ENCODE measurements at places on chromosomes 13 and 19. TPM values are rescaled to one million over a fixed set of nuclear protein-coding genes. Genes with fewer than 3 reads are reported as not detected.

GRCh38 chr13:24216176-24216575, 55.7 kb downstream of the SPATA13 start:
- H3K4me3 ChIP-seq, result no peak overlapping the region
- H3K27ac ChIP-seq, result no peak overlapping the region
- H3K4me1 ChIP-seq, result peaks cover 26% of the 10 kb centered on the region
- peaks cover under 1% of the 10 kb centered on the region for H3K36me3 ChIP-seq
- no peak for DNase-seq

DNA sequence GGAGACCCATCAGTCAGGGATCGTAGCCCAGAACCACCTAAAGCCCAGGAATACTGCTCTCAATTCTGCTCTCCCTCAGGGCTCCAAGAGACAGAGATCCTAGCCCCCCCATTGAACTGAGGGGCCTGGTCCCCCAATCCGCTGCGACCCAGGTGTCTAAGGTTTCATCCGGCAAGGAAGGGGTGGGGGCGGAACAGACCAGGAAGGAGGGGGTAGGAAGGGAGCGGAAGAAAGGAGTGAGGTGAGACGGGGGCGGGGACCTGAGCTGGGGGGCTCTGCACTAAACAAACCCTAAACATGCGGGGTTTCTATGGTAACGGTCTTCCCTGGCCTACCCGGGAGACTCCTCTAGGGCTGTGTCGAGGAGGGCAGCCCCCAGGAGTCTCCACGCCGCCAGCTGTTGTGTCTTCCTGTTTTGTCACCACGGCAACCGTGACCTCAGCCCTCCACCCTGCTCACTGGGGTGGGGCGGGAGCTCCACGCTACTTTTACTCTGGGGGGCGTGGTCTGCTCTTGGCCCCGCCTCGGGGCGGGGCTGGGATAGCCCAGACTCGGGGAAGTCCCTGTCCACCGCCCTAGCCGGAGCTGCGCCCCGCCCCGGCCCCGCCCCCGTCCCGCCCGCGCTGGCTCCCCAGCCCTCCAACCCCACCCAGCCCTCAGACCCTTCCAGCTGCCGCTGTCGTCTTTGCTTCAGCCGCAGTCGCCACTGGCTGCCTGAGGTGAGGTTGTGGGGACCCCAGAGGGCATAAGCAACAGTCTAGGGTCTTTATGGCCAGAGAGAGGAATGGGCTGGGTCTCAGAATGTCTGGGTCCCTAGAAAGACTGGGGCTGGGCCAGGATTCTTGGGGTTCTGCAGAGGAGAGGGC, at the start of gene MYADM:
Gene MYADM, plus strand, starts transcription at position 659 of the 866 bp plus-strand sequence. CDS start 5,647 bp downstream, outside the sequence.
- H3K27ac ChIP-seq, result peak within 1 kb of the TSS; percentile 98
- peaks cover 7% of the 10 kb centered on the region for H3K4me1 ChIP-seq
- DNase-seq, result peak; percentile 98
- H3K4me3 ChIP-seq, result peak within 1 kb of the TSS; percentile 98
- H3K27me3 ChIP-seq, result no peaks in the 10 kb centered on the region

DNA sequence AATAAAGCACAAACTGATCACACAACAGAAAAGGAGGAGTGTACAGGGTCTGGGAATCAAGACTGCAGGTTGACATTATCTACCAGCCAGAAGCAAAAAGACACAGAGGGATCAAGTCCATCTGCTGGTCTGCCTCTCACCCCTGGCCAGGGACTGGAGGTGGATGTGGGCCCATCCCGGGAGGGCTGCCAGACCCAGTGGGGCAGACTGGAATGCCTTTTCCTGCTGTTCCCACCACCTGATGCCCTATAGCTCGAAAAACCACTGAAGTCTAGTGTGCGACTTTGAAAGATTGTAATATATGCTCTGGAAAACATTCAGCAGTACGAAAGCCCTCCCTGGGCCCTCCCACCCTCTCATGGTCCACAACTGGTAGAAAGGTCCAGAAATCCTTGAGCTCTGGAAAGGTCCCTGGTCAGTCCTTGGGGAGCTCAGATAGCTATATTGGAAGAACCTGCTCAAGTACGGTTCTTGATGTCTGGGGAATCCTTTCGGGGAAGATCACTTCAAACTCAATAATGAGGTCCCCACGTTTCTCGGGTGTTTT, 2.6 kb downstream of the DNAJB1 start:
- DNase-seq, result no peak
- peak overlapping the region; percentile 80 for H3K27ac ChIP-seq
- peak overlapping the region; percentile 94 for H3K4me3 ChIP-seq
- no peaks in the 10 kb centered on the region for H3K27me3 ChIP-seq

DNA sequence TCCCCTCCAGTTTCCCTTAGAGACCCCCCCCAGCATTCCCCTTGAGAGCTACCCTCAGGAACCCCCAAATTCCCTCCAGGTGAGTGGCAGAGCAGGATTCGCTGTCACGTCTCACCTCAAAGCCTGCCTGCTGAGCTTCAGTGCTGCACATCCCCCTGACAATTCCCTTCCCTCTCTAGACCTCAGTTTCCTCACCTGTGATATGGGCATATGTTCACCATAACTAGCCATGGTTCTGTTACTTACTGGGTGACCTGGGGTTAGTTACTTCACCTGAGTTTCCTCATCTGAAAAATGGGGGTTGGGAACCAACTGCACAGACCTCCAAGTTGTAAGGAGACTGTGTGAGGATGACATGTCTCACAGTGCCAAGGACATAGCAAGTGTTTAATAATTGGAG, 75.5 kb downstream of the RYR1 start:
- H3K4me3 ChIP-seq, result no peak overlapping the region
- H3K36me3 ChIP-seq, result no peaks in the 10 kb centered on the region
- peaks cover 7% of the 10 kb centered on the region for H3K27me3 ChIP-seq
- no peak overlapping the region for H3K27ac ChIP-seq
- H3K4me1 ChIP-seq, result no peaks in the 10 kb centered on the region

GRCh38 chr13:48110132-48110868, 15.4 kb upstream of the MED4 start:
- H3K4me3 ChIP-seq, result no peak overlapping the region
- DNase-seq, result no peak
- no peaks in the 10 kb centered on the region for H3K4me1 ChIP-seq
- no peaks in the 10 kb centered on the region for H3K36me3 ChIP-seq
- H3K27ac ChIP-seq, result no peak overlapping the region
- H3K27me3 ChIP-seq, result peaks cover 3% of the 10 kb centered on the region

DNA sequence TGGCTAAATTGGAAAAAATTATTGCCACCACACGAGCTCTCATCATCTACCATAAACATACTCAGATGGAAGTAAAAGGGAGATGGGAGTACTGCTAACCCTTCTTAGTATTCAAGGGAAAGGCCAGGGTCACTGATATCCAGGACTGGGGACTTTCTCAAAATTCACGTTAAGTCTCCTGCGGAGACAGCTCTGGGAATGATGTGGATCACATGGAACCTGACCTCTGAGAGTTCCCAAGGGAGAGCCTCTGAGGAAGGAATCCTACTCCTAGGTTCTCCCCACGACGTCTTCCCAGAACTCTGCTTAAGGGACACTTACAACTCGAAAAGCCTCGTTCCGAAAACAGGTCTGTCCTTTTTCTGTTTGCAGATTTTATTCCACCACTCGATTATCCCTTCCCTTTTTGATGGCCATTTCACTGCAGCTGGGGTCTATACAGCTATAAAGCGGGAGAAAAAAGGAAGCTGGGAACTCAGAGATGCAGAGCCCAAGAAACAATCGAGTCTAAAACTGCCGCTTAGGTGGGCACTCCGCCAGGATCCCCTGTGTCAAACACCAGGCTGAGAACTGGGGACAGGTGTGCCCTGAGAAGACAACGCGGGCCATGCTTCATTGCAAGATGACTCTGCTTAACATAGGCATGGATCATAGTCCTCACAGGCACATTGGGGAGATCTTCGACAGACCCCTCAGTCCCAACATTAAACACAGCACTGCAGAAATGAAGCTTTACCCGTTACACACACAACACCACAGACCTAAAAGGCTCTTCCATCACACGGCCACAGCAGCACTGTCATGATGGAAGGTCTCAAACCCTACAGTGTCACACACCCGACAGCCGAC, 823 bp upstream of the ZNF567 start:
- H3K4me1 ChIP-seq, result peaks cover 21% of the 10 kb centered on the region
- peaks cover 56% of the 10 kb centered on the region for H3K36me3 ChIP-seq
- H3K4me3 ChIP-seq, result peak overlapping the region; percentile 97
- no peak for DNase-seq
- H3K27ac ChIP-seq, result peak overlapping the region; percentile 99

DNA sequence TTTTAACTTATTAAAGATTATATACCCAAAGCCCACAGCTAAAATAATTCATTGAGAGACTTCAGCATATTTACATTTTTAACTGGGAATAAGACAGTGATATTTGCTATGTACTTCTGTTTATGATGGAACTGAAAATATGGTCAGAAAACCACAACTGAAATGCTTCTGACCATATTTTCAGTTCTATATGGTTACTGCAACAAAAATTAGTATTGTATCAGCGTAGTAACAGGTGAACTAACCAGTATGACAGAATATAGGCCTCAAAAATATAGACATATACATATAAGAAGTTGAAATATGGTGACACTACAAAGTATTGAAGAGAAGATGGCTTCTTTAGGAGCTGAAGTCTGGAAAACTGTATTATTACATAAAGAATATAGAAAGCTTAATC, 857.4 kb downstream of the OLFM4 start:
- no peaks in the 10 kb centered on the region for H3K36me3 ChIP-seq
- no peak overlapping the region for H3K27ac ChIP-seq
- H3K27me3 ChIP-seq, result no peaks in the 10 kb centered on the region
- no peak overlapping the region for H3K4me3 ChIP-seq
- DNase-seq, result no peak
- H3K4me1 ChIP-seq, result no peaks in the 10 kb centered on the region

GRCh38 chr13:42981317-42981716, 10.7 kb downstream of the EPSTI1 start:
- H3K4me1 ChIP-seq, result peaks cover 16% of the 10 kb centered on the region
- H3K27me3 ChIP-seq, result no peaks in the 10 kb centered on the region
- H3K4me3 ChIP-seq, result peak overlapping the region; percentile 3
- H3K27ac ChIP-seq, result peak overlapping the region; percentile 54
- no peaks in the 10 kb centered on the region for H3K36me3 ChIP-seq
- no peak for DNase-seq

GRCh38 chr13:74683411-74683810, 549.2 kb upstream of the KLF12 start:
- no peak overlapping the region for H3K27ac ChIP-seq
- DNase-seq, result no peak
- H3K4me3 ChIP-seq, result no peak overlapping the region
- no peaks in the 10 kb centered on the region for H3K36me3 ChIP-seq

- peaks cover 4% of the 10 kb centered on the region for H3K4me1 ChIP-seq
- no peaks in the 10 kb centered on the region for H3K27me3 ChIP-seq
- no peak overlapping the region for H3K4me3 ChIP-seq
- H3K27ac ChIP-seq, result peak overlapping the region; percentile 70
Observed at GRCh38 chr13:49314344-49314882, 66.7 kb downstream of the CDADC1 start.

- H3K4me3 ChIP-seq, result no peak overlapping the region
- H3K4me1 ChIP-seq, result peaks cover 11% of the 10 kb centered on the region
- H3K36me3 ChIP-seq, result no peaks in the 10 kb centered on the region
- H3K27ac ChIP-seq, result no peak overlapping the region
Observed at GRCh38 chr19:8501516-8501915, 924 bp downstream of the PRAM1 start.

DNA sequence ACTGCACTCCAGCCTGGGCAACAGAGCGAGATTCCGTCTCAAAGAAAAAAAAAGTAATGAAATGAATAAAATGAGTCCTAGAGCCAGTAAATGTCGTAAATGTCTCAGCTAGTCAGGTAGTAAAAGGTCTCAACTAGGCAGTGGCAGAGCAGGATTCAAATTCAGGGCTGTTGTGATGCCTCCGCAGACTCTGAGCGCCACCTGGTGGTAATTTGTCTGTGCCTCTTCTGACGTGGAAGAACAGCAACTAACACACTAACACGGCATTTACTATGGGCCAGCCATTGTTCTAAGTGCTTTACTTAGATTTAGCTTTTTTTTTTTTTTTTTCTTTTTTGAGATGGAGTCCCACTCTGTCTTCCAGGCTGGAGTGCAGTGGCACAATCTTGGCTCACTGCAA, 30.2 kb downstream of the CYP2F1 start:
- no peak for DNase-seq
- no peak overlapping the region for H3K4me3 ChIP-seq
- peaks cover 4% of the 10 kb centered on the region for H3K27me3 ChIP-seq
- H3K36me3 ChIP-seq, result no peaks in the 10 kb centered on the region

GRCh38 chr19:35177377-35178274, 23.1 kb downstream of the FXYD5 start:
- peaks cover 5% of the 10 kb centered on the region for H3K4me1 ChIP-seq
- no peak overlapping the region for H3K4me3 ChIP-seq
- H3K27me3 ChIP-seq, result peaks cover 5% of the 10 kb centered on the region
- no peaks in the 10 kb centered on the region for H3K36me3 ChIP-seq
- no peak for DNase-seq
- no peak overlapping the region for H3K27ac ChIP-seq

GRCh38 chr19:55809381-55810058, 22.3 kb downstream of the NLRP11 start:
- no peaks in the 10 kb centered on the region for H3K4me1 ChIP-seq
- no peak overlapping the region for H3K27ac ChIP-seq
- no peak for DNase-seq
- H3K36me3 ChIP-seq, result no peaks in the 10 kb centered on the region
- no peaks in the 10 kb centered on the region for H3K27me3 ChIP-seq

DNA sequence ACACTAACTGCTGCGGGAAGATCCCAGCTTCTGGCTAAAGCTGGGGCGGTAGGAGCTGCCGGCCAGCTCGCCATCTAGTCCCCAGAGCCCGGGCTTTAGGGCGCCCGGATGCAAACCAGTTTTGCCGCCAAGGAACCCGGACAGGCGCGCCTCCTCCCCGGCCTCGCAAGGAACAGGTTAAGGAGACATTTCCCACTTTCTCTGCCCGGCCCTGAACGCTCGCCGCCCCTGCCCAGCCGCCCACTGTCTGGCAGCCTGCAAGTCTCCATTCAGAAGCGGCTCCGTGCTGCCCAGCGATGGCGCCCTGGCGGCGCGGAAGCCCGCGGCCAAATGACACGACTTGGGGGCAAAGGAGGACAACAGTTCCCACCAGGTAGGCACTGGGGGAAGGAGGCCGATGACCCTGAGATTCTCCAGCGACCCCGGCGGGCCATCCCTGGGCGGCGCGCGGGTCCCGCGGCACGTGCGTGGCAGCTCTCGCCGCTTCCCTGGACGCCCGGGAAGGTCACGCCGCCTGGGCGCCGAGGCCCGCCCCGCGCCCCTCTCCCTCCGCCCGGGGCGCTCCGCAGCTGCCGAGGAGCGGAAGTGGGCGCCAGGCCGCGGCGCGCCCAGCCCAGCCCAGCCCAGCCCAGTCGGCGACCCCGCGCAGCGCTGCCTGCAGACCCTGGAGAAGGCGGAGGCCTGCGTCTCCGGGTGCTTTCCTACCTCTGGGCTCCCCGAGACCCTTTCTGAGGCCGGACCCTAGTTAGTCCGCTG, 42.2 kb upstream of the HNRNPA1L2 start:
- H3K4me3 ChIP-seq, result peak overlapping the region; percentile 96
- H3K36me3 ChIP-seq, result peaks cover 5% of the 10 kb centered on the region
- no peaks in the 10 kb centered on the region for H3K27me3 ChIP-seq
- no peak for DNase-seq

Gene SAFB2
- total RNA-seq, result 93.4 TPM

Gene TSHZ3
- 3.1 TPM for total RNA-seq

Gene C19orf33
- total RNA-seq, result 46.8 TPM

Gene SULT2A1
- total RNA-seq, result 4.4 TPM

Gene SOX1
- total RNA-seq, result 0.17 TPM

Gene C13orf42
- total RNA-seq, result not detected

Gene ZNF91
- 110 TPM for total RNA-seq

Gene KCNK6
- 14.4 TPM for total RNA-seq

Gene ARHGEF1
- 58.9 TPM for total RNA-seq

Gene ERFL
- total RNA-seq, result 0.17 TPM
